ENCODE measurements at places on chromosomes 7 and 10. TPM values are rescaled to one million over a fixed set of nuclear protein-coding genes. Genes with fewer than 3 reads are reported as not detected.

Gene SFRP4
- 2.2 TPM for polyA plus RNA-seq

Gene CALHM1
- polyA plus RNA-seq = not detected

Gene HMX3
- not detected for polyA plus RNA-seq

Gene PNLIPRP2
- not detected for polyA plus RNA-seq

Gene VAX1
- polyA plus RNA-seq = not detected

GRCh38 chr10:124035306-124035927, 58.0 kb downstream of the CHST15 start:
- DNase-seq = no peak

GRCh38 chr10:74081192-74081803, 69.3 kb downstream of the AP3M1 start:
- no peak for DNase-seq

DNA sequence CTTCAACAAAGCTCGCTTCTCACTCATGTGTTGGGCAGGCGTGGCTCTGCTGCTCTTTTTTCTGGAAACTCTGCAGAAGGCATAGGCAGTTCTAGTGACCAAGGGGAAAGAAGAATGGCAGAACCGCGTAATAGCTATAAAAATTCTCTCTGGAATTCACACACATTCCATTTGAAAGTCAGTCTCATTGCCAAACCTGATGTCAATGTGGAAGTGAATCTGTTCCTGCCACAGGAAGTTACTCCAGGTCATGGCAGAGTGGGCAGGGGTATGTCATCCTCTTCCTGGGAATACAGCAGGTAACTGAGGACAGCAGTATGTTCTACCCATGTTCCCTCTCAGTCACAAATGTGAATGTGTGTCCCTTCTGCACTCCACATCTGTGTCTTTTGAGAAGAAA, 8.2 kb upstream of the PAXIP1 start:
- no peak for DNase-seq

DNA sequence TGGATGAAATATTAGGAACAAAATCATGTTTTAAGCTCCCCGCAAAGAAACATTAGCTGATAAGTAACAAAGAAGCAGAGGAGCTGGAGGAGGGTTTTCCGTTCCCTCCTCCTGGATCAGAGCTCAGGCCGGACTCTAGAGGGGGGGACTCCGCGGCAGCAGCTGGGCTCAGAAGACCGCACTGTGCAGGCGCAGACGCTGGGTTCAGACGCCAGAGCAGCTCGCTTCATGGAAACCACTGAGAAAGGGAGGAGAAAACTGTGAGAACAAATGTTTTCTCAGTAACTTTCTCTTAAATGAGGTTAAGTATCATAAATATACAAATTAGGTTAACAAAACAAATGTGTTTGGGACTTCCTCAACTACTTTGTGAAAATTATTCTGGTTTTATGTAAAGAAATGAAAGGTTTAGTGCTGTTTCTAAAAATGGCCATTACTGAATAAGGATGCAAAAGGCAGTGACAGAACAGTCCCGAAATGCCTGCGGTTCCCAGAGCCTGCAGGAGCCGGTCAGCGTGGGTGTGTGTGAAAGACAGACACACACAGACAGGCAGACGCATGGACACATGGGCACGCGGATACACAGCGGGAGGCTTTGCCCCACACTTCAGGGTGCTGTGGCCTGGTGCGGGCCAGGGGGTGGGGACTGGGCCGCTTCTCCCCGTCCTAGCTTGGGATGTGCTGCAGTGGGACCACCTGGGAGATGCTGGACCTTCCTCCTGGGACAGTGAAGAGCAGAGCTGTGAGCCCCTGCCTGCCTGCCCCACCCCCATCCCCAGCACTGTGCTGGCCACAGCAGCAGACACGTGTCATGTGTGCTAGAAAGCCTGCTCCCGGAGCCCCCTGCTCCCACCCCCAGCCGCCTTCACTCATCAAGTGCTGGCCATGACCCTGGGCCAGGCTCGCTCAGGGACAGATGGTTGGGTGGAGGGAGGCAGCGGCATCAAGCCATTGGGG, 20.3 kb upstream of the ADGRA1 start:
- DNase-seq = no peak

DNA sequence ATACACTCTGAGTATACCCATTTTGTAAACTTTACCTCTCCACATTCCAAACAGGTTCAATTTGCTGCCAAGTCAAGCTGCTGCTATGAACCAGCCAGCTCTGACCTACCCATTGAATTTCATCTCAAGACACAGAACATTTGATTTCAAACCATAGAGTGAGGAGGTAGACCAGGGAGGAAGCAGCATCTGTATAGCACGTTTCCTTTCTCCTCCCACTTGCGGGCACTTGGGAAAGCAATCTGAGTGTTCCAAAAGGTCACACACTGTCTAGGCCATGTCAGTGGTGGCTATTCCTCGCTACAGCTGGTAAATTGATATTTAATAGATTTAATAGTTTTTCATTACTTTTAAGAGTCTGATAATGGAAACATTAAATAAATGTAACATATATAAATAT, 147.8 kb upstream of the EEPD1 start:
- no peak for DNase-seq

DNA sequence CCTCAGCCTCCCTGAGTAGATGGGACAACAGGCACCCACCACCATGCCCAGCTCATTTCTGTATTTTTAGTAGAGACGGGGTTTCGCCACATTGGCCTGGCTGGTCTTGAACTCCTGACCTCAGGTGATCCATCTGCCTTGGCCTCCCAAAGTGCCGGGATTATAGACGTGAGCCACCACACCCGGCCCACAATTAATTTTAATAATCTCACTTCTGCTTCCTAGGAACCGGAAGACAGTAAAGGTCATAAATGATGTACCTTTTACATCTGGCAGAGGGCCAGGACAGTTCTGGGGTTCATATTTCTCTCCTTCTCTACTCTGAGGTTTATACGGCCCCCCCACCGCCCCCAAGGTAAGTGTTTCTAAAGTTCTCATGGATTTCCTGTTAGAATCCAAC, 31.2 kb upstream of the AOAH start:
- DNase-seq = no peak

- DNase-seq = peak; percentile 61
These were observed 45.9 kb downstream of the SGMS1 start for GRCh38 chr10:50577681-50578350.

DNA sequence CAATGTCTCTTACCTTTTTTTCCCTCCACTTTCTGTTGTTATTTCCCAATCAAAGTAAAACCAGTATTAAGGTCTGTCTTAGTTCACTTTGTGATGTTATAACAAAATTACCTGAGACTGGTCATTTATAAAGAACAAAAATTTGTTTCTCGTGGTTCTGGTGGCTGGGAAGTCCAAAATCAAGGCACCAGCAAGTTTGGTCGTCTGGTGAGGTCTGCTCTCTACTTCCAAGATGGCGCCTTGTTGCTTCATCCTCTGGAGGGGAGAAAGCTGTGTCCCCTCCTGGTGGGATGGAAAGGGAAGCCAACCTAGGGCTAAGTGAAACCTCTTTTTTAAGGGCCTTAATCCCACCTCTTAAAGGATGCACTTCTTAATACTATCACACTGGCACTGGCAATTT, 22.3 kb upstream of the INSYN2A start:
- DNase-seq = no peak

GRCh38 chr7:38393874-38394273, 120.4 kb upstream of the TARP start:
- peak; percentile 28 for DNase-seq

GRCh38 chr10:31949266-31949665, 20.6 kb upstream of the ARHGAP12 start:
- DNase-seq = no peak

- DNase-seq = no peak
These were observed 4.5 kb downstream of the CHST15 start for GRCh38 chr10:124088915-124089314.

GRCh38 chr7:39741942-39742623, 118.7 kb downstream of the RALA start:
- peak; percentile 79 for DNase-seq
